Breast epithelium (tissue), 4 donors: ENCODE measurements at places on chromosomes 13 and 19.

DNA sequence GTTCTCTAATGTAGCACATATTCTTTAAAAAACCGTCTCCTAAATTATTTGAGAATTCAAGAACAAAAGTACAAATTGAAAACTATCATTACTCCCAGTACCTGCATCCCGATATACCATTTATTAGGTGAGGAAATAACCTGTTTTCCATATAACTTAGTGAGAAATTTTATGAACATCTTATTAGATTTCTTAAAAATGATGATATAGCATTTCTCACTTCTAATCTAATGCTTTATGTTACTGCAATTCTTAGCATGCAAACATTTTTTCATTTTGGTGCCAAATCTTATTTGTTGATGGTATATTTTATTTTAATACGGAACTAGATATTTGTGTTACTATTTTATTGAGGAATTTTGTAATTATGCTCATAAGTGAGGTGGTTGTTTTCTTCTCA lies 1321.3 kb upstream of the SLC10A2 start:
- no peak for DNase-seq

DNA sequence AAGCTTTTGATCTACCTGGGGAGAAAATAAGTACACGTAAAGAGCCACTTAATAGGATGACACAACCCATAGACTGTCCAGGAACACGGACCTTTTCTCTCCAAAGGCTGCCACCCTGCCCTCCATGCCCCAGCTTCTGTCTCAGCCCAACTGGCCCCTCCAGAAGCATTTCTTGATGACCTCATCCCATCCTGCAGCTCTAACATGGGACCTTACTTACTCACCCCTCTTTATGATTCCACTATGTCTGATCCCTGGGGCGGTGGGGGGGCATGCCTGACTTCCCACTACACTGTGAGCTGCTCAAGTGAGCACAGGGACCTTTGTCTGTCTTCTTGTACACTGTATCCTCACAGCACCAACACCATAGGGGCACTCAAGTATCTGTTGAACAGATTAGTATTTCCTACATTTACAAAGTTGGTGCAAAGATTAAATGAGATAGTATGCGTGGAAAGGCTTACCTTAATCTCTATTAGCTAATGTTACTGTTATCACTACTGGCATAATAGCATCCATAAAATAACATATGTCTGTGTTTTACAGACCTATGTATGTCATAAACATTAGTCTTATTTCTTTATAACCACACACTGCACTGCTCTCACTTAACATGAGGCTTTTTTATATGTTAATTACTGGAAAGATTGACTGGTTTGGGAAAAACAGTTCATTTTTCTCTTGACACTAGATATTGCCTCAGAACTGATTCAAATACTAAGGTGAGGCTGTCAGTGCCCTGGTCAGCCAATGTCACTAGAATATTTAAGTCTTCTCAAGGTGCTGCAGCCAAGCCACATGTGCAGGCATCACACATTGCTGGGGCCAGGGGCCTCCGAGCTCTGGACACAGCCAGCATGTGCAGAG lies 100.9 kb downstream of the FOXO1 start:
- no peak for DNase-seq

DNA sequence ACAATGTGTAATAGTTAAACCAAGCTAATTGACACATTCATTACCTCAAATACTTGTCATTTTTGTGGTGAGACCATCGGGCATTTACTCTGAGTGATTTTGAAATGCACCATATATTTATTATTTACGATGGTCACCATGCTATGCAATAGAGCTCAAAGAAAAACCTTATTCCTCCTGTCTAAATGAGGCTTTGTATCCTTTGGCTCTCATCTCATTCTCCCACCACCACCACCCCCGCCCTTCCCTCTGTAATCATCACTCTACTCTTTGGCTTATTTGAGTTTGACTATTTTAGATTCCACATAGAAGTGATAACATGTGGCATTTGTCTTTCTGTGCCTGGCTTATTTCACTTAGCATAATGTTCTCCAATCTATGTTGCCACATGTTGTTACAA lies 124.9 kb downstream of the CYSLTR2 start:
- DNase-seq: no peak

DNA sequence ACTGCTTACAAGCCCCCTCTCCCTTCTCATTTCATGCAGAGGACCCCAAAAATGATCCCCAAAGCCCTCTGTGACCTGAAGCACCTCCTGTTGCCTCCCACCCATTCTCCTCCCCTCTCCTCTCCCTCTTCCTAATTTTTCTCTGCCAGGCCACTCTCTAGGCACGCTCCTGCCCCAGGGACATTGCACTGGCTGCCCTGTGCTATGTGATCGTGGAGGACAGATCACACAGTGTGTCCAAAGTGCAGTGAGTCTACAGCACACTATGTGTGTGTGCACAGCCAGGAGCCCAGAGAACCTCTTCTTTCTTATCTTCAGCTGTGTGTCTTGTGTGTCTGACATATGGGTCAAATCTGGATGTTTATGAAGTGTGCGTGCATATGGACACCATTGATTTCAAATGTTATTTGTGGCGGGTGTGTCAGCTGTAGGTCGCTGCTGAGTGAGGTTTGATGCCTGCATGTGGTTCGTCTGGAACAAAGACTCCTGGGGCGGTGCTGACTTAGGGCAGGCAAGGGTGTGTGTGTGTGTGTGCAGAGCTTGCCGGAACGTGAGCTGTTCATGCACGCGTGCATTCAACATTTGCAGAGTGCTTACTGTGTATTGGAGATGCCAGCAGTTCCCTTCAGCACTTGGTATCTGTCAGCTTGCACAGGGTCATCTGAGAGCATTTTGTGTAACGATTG lies 2.1 kb upstream of the KLHL26 start:
- DNase-seq: no peak

DNA sequence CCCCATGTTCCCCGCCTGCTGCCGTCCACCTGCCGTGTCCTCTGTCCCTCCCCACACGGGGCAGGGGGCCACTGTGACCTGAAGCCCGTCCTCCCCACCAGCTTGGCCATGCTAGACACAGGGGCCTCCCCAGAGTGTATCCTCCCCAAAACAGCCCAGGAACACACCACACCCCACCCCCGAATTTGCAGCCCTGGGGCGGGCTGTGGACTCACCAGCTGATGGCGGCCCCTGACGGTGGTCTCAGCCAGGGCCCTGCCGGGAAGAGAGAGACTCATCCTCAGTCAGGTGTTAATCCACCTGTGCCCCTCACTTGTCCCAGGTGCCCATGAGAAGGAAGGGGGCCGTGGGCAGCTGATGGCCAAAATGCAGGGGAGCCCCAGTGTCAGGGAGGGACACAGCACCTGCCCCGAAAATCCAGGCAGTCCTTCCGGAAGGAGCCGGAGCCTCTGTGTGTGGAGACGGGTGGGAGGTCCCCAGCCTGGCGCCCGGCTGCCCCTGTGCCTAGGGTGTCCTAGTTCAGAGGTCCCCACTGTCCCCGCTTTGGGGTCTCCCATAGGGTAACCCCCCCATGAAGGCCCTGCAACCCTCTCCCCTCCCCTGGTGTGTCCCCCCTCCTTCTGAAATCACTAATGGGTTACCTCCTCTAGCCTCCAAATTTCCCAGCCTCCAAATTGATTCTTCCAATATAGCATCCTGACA lies 39.3 kb upstream of the TCF3 start:
- no peak for DNase-seq

- no peak for DNase-seq
Observed at GRCh38 chr13:99316657-99317256, 9.6 kb upstream of the GPR183 start.

- DNase-seq: no peak
Observed at GRCh38 chr19:6354098-6354674, 7.1 kb upstream of the CLPP start.
